ENCODE measurements at places on chromosomes 4 and X.

- DNase-seq = no peak
Measured at GRCh38 chr4:88010966-88011365, 3.5 kb downstream of the PKD2 start.

- no peak for DNase-seq
Measured at GRCh38 chrX:78514852-78515251, 144.3 kb downstream of the RTL3 start.

DNA sequence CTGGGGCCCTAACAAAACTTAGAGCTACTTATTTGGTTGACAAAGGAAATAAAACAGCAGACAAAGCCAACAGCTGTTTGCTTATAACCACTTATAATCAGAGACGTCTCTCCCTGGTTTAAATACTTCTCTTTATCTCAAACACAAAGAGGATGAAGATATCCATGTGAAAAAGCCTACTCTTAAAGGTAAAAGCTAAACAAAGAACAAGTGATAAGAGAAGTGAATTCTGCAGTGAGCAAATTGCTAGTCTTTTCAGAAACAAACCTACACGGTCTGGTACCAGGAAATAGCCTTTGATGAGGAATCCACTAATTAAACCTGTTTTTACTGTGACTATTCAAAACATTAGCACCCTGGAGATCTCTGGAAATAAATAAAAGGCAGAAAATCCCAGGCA lies 46.7 kb downstream of the GRIA3 start:
- no peak for DNase-seq

DNA sequence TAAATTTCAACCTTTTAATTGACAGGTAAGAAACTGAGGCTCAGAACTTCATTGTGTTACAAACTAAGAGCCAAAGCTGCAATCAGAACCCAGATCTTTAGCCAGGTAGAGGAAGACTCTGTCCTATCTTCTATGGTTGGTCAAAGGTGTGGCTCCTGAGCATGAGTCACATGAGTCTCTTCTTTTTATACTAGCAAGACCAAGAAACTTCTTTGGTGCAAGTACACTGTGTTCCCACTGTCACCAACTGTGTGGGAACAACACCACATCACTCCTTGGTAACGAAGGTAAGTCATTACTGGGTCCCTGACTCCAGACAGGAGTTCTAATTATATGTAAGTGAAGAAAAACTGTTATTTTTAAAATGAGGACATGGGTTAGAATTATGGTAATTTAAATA lies 290.1 kb downstream of the INPP4B start:
- no peak for DNase-seq

GRCh38 chrX:819684-820083 lies 189.1 kb downstream of the SHOX start:
- DNase-seq = no peak

- no peak for DNase-seq
Measured at GRCh38 chrX:38206542-38206941, 14.1 kb downstream of the SRPX start.

- DNase-seq = no peak
Measured at GRCh38 chr4:145898926-145899531, 39.6 kb downstream of the ZNF827 start.
